Endodermal cell (in vitro differentiated cells): ENCODE measurements at places on chromosomes 2 and 18.

DNA sequence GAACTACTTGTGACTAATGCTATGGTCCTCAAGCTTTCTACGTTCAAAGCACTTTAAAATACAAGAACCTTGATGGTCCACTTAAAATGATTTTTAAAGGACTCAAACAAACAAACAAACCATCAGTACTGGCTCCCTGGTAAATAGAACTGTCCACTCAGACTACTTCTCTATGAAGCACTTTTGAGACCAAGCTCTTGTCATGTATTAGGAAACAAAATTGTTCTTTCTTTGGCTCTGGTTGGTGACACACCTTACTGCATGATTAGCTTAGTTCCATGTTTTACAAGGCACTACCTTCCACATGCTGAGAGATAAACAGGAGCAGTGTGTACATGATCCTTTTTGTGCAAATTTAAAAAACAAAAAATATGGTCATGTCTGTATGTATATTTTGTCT is 19.7 kb downstream of the DARS1 start:
- DNase-seq = no peak

- DNase-seq = no peak
These were observed 75.1 kb upstream of the TANK start for GRCh38 chr2:161085149-161085548.

GRCh38 chr18:51196118-51196810 is 1.2 kb downstream of the MEX3C start:
- peak; percentile 60 for DNase-seq

GRCh38 chr2:2579814-2580213 is 248.7 kb upstream of the MYT1L start:
- DNase-seq = peak; percentile 36

- no peak for DNase-seq
These were observed 432.5 kb upstream of the LRRTM1 start for GRCh38 chr2:80737047-80737446.

DNA sequence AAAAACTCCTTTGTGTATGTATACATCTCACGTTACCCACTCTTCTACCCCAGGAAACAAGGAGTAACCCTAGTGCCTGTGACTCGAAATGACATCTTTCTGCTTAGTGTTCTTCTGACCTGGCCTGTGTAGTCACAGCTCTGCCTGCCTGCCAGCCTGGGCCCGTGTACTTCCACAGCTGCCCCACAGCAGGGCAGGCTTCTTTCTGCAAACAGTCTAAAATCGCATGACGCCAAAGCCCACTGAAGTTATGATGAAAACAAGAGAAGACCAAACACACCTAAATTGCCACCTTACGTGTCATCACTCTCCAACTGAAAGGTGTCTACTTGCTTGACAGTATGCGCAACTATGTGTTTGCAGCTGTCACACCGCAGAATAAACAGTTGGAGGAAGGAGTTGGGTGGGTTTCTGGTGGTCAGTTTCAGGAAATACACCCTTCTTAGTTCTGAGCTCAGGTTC is 1.5 kb downstream of the GAREM1 start:
- DNase-seq = peak; percentile 65

- no peak for DNase-seq
These were observed 417.4 kb downstream of the TSN start for GRCh38 chr2:122172812-122173211.

- DNase-seq = no peak
These were observed 363.1 kb downstream of the DSC3 start for GRCh38 chr18:30679285-30679930.

GRCh38 chr18:79548621-79548985 is 131.0 kb upstream of the CTDP1 start:
- no peak for DNase-seq

DNA sequence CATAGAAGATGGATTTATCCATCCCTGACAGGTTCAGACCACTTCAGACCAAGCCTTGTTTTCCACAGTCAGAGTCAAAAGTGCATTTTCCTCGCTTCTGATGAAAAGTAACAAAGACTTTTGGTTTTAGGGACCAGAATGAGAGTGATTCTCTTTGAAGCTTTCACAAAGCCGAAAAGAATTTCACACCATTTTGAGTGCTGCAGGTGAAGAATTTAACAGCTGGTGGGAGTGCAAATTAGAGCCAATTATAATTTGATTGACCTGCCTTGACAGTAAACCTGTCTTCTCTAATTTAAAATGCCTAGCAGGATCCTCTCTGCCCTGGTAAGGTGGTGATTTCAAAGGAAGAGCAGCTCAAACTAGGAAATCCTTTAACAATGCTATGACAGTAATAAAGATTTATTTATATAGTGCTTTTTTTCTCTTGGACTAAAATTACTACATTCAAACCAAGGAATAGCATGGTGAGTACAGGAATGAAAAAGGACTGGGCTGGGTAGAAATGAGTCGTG is 241.6 kb downstream of the HRH4 start:
- DNase-seq = peak; percentile 63

- DNase-seq = no peak
These were observed 336.0 kb downstream of the CCDC85A start for GRCh38 chr2:56519806-56520205.

- DNase-seq = no peak
These were observed 127.7 kb downstream of the DNAH6 start for GRCh38 chr2:84643991-84644390.

DNA sequence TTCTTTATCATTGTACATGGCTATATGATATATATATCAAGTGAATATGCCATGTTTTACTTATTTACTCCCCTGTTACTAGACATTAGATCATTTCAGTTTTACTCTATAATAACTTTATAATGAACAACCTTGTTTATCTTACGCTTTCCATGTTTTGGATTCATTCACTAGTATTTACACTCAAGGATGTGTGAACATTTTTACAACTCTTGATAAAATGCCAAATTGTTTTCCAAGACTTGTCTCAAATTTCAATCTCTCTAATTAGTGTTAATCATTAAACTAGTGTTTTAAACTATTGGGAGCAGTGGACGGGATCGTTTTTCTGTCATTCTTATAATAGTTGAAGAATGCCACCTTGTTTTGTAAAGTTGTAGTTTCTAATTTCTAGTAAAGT is 51.5 kb upstream of the B3GNT7 start:
- DNase-seq = no peak

GRCh38 chr18:76656925-76657827 is 162.1 kb upstream of the ZNF516 start:
- DNase-seq = no peak

DNA sequence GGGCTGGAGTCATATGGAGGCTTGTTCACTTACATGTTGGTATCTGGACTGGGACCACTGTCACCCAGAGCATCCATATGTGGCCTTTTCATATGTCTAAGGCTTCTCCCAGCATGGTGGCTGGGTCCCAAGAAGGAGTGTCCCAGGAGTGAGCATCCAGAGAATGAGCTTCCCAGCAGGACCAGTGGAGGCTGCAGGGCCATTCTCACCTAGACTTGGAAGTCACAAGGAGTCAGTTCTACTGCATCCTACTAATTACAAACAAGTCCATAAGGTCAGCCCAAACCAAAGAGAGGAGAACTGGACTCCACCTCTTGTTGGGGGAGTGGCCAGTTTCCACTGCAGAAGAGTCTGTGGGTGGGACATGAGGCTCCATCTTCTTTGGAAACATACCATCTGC is 5.1 kb upstream of the TEX51 start:
- DNase-seq = peak; percentile 22

- no peak for DNase-seq
These were observed 70.1 kb downstream of the PLEKHA3 start for GRCh38 chr2:178550352-178550751.

- no peak for DNase-seq
These were observed 5.1 kb downstream of the TRIB2 start for GRCh38 chr2:12721566-12722446.

GRCh38 chr2:25566694-25567093 is 106.7 kb downstream of the DTNB start:
- DNase-seq = no peak

GRCh38 chr2:112480530-112481049 is 1.4 kb upstream of the TTL start:
- no peak for DNase-seq

GRCh38 chr2:178309541-178309940 is 115.2 kb downstream of the OSBPL6 start:
- no peak for DNase-seq

DNA sequence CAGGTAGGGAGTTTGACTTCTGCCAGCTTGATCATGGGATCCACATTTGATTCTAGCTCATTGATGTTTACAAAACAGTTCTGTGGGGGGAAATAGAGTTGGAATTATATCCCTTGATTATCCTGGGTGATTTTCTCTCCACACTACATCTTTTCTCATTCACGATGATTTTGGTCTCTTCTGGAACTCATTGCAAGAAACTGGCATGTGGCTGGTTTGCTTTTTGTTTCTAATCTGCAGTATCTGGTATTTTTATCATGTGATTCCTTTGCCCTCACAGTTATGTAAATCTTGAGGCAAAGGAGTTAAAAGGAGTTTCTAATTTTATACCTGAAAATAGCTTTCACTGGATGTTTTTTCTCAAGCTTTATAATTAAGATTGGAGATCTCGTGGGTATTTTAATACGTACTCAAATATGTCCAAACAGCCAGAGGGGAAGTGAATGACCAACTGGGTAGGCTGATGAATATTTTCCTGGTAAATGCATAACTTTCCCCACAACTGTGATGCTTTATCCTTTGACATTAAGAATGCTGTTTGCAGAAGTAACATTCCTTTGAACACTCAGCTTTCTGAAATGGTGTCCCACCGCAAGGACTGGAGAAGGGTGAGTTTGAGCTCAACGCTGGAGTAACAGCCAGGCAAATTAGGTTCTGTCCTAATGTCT is 502.9 kb upstream of the ZEB2 start:
- DNase-seq = no peak

DNA sequence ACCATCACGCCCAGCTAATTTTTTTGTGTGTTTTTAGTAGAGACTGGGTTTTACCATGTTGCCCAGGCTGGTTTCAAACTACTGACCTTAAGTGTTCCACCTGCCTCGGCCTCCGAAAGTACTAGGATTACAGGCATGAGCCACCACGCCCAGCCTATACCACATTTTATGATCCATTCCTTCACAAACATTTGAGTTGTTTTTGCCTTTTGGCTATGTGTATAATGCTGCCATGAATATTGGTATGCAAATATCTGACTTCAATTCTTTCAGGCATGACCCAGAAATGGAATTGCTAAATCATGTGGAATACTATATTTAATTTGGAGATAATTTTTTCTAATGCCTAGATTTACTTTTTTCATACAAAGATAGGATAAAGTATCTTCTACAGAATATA is 68.6 kb downstream of the TTC27 start:
- DNase-seq = no peak

- no peak for DNase-seq
These were observed 150.9 kb downstream of the COL6A3 start for GRCh38 chr2:237262838-237263771.

DNA sequence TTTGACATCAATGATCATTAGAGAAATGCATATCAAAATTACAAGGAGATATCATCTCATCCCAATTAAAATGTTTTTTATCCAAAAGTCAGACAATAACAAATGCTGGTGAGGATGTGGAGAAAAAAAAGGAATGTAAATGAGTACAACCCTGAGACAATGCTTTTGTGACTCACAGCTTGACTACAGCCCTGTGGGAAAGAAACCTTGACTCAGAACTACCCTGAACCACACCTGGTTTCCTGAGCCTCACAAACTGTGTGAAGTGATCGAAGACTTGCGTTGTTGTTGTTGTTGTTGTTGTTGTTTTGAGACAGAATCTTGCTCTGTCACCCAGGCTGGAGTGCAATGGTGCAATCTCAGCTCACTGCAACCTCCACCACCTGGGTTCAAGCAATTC is 266.6 kb upstream of the MYT1L start:
- no peak for DNase-seq

GRCh38 chr2:216217904-216218260 is 108.7 kb downstream of the XRCC5 start:
- no peak for DNase-seq

DNA sequence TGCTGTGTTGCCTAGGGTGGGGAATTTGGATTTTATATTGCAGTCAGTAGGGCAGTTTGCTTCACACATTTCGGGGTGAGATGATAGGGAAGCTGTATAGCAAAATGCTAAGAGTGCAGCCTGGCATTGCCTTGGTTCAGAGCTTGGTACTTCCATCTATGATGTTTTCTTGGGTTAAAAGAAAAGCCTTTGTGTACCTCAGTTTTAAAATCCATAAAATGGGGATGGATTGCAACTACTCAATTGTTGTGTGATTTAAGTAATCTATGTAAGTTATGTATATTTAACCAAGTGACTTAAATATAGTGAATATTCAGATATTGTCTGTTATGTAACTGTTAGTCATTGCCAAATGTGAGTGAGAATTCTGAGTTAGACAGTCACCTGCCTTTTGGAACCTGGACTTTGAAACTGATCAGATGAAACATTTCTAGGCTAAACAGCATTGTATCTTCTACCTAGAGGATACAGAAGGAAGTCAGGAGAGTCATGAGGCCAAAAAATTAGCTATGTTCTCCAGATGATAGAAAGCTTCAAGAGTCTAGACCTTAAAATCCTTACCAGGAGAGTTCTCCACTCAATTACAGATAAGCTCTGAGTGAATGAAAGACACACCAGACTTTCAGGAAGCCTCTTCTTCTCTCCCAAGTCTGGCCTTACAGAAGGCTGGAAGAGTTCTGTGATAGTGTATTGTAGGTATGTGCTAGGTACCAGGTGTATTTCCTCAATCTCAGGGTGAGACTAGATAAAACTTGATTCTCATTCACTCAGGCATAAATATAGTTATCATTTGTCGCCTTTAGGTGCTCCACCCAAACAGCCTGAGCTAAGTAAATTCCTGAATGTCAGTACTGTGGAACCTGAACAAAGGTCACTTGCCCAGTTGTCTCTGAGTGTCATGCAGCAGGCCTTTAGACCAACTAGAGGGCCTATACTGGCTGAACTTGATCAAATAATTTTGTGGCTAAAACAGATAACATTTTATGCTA is 7.5 kb downstream of the RIOK3 start:
- no peak for DNase-seq

- DNase-seq = peak; percentile 52
These were observed 21.4 kb upstream of the CCBE1 start for GRCh38 chr18:59718464-59719157.

GRCh38 chr2:45823723-45824206 is 172.3 kb downstream of the PRKCE start:
- no peak for DNase-seq

- DNase-seq = no peak
These were observed 34.8 kb upstream of the ITM2C start for GRCh38 chr2:230829959-230830358.

- no peak for DNase-seq
These were observed 198.3 kb upstream of the DLGAP1 start for GRCh38 chr18:4653418-4653817.

- no peak for DNase-seq
These were observed 80.2 kb downstream of the ASAP2 start for GRCh38 chr2:9286554-9287399.

GRCh38 chr2:172113617-172114016 is 10.9 kb upstream of the DLX2 start:
- no peak for DNase-seq

GRCh38 chr2:69253112-69253511 is 133.9 kb downstream of the GFPT1 start:
- DNase-seq = no peak

- no peak for DNase-seq
These were observed 515.5 kb upstream of the MYT1L start for GRCh38 chr2:2846332-2847208.

GRCh38 chr2:145207884-145208283 is 688.0 kb upstream of the ZEB2 start:
- DNase-seq = no peak

- no peak for DNase-seq
These were observed 35.6 kb downstream of the SLC25A12 start for GRCh38 chr2:171858397-171858958.
